ENCODE measurements at places on chromosomes 2 and 18.

DNA sequence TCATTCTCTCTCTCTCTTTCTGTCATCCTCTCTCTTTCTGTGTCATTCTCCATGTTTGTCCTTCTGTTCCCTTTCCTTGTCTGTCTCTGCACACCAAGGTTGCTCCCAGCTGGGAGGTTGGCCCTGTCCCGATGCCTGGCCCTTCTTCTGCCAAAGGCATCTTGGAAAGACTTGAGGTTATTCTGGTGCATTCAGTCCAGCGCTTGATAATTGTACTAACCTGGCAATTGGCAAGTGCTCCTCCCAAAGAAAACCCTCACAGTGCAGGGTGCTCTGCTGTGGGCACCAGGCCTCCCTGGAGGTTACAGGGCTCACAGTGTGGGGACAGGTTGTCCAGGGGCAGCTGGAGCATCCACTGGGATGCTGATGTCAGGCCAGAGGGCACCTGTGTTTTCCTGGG is 95.4 kb downstream of the GLI2 start:
- DNase-seq, result no peak

DNA sequence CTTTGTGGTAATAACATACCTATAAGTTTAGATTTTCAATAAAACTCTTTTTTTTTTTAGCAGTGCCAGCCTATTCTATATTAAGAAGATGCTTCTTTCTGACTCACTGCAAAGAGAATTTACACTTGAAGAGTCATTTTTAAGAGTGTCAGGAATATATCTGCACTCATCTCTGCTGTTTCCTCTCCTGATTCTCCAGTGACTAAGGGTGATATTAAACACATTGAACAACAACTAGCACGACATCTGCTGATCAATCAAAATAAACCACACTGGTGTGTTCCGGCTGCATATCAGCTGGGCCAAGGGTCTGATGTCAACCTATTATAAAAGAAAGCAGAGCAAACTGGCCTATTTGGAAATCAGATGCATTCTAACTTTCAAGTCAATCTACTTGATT is 15.0 kb downstream of the RAB27B start:
- no peak for DNase-seq

DNA sequence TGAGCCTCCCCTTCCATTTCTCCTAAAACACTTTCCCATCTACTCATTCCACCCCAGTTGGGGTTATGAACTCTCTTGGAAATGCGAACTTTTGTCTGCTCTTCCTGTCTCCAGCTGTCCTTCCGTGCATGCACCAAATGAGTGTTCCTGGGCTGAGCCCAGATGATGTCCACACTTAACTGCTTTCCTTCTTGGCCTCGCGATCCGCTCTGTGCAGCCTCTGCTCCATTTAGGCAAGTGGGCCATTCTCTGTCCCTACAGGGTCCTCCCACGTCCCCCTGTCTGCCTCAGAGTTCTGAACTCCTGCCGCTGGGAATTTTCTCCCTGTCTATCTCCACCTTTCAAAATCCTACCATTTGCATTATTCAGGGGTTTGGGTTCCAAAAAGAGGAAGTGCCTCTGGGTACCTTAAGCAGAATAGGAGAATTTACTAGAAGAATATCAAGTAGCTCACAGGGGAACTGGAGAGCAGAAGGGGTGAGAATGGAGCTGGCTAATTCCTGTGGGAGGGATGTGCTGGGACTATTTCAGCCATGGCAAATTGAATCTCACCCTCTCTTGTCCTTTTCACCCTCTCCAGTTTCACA is 4.7 kb upstream of the NCK2 start:
- DNase-seq, result no peak

DNA sequence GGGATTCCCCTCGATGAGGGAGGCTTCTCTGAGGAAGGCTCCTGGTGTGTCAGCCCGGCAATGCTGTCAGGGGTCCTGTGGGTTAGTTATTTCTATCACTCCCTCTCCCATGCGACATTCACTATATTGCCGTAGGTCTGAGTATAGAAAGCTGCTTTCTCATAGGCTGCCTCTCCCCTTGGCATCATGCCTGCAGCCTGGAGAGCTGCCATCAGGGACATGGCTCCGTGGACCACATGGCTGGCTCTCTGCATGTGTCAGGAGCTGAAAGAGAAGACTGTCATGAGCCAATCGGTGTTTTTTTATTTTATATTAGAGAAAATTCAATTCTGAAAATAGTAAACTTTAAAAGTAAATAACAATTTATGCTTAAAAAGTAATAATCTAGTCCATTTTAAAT is 198.0 kb downstream of the CDH20 start:
- DNase-seq, result no peak

DNA sequence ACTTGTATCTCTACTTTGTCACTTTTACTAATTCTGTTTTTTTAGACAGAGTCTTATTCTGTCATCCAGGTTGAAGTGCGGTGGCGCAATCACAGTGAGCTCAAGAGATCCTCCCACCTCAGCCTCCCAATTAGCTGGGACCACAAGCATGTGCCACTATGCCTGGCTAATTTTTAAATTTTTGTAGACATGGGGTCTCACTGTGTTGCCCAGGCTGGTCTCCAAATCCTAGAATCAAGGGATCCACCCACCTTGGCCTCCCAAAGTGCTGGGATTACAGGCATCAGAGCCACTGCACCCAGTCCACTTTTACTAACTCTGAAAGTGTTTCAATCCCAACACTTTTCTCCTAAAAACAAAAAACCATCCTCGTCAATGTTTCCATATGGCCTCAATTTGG is 94.9 kb downstream of the MALT1 start:
- no peak for DNase-seq

- no peak for DNase-seq
These were observed 30.8 kb downstream of the COBLL1 start for GRCh38 chr2:164810843-164811242.

GRCh38 chr2:209451209-209451834 is 27.5 kb downstream of the MAP2 start:
- no peak for DNase-seq

- DNase-seq, result no peak
These were observed 141.7 kb upstream of the LMAN1 start for GRCh38 chr18:59500765-59501164.

DNA sequence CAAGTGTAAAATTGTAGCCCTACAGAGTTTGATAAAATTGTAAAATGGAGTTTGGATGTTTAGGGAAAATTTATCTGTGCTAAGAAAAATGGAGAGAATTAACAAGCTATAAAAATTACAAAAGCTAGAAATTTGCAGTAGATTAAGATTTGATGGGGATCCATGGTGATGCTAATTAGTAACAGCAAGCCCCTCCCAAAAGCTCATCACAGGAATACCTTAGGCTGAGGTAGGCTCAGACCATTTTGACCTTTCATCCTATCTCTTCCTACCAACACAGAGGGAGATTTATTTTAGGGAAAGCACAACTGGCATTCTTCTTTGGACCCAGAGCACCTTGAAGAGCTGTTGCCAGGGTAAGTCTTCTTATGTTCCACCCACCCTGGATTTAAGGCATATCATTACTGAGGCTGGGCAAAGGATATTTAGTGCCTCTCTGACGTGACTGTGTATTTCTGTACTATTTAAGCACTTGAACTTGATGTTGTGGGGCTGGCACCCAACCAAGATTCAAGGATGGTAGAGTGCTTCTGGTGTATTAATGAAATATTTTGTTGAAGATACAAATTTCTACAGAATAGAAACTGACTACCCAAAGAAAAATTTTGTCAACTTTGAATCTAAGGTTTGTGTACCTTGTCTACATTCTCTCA is 70.8 kb upstream of the SLC39A10 start:
- DNase-seq, result no peak

GRCh38 chr2:197700960-197701359 is 4.2 kb upstream of the MARS2 start:
- no peak for DNase-seq

DNA sequence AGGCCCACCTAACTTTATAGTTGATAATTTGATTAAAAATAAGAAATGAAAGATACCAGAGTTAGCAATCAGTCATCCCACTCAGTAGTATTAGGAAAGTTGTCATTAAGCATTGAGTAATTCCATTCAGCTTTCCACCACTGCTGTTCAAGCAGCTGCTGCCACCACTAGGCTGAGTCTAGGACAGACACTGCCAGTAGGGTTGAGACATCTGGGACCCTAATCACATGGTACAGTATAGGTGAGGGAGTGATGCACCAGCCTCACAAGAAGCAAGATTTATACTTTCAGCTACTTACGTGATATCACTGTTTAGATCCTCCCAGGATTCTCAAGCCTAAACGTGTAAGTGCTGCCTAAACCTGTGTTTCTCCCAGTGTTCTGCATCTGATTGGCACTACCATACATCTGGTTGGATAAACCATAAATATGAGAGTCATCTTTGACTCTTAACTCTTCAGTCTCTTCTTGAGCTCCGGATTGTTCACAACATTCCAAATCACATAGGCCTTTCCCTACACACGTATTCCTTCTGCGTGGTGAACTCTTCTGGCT is 3.2 kb downstream of the UBXN4 start:
- peak; percentile 21 for DNase-seq

DNA sequence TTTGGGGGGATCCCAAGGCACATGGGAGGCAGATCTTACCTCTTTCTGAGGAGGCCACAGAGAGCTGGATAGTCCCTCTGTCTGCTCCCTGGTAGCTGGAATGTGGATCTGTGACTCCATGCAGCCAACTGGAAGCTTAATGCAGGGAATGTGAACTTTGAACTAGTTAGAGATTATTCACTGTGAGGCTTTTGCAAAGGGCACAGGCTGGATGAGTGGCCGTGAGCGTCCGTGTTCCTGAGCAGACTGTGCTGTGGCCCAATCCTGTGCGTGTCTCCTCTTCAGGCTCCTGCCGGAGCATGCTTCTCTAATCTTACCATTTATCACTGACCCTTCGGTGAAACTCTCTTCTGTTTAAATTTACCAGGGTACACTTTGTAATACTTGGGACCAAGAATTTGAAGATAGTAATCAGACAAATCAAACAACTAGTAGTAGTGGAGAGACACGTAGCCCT is 187.6 kb downstream of the PTPRM start:
- DNase-seq, result no peak

- DNase-seq, result no peak
These were observed 1096.1 kb upstream of the NRXN1 start for GRCh38 chr2:52128081-52128480.

DNA sequence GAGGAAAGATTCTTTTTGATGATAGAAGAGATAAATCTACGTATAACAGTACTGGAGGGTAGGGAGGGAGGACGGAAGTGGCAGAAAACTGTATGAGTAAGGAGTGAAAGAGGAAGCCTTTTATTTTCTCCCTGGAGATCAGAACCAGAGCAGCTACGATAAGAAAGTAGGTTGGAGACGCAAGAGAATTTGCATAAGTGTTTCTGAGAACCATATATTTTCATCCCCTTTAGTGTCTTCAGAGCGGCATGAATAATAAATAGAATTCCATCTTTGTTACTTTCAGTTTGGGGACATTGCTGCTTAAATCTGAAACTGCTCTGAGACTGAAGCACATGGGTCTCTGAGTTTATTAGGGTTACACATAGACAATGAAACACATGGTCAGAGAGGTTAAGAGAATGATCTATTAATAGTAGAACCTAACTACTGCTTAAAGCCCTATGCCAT is 230.2 kb upstream of the TNP1 start:
- no peak for DNase-seq
